Stimulated activated CD8-positive, alpha-beta memory T cell treated with anti-CD3 and anti-CD28 coated beads, Interleukin-4, amount 100 ng/mL, for 24 hours (primary cell): ENCODE measurements at places on chromosomes 2 and 18.

- DNase-seq = no peak
Measured at GRCh38 chr2:218536804-218537494, 31.2 kb downstream of the USP37 start.

GRCh38 chr2:198137733-198138132 lies 333.3 kb downstream of the PLCL1 start:
- DNase-seq = no peak

DNA sequence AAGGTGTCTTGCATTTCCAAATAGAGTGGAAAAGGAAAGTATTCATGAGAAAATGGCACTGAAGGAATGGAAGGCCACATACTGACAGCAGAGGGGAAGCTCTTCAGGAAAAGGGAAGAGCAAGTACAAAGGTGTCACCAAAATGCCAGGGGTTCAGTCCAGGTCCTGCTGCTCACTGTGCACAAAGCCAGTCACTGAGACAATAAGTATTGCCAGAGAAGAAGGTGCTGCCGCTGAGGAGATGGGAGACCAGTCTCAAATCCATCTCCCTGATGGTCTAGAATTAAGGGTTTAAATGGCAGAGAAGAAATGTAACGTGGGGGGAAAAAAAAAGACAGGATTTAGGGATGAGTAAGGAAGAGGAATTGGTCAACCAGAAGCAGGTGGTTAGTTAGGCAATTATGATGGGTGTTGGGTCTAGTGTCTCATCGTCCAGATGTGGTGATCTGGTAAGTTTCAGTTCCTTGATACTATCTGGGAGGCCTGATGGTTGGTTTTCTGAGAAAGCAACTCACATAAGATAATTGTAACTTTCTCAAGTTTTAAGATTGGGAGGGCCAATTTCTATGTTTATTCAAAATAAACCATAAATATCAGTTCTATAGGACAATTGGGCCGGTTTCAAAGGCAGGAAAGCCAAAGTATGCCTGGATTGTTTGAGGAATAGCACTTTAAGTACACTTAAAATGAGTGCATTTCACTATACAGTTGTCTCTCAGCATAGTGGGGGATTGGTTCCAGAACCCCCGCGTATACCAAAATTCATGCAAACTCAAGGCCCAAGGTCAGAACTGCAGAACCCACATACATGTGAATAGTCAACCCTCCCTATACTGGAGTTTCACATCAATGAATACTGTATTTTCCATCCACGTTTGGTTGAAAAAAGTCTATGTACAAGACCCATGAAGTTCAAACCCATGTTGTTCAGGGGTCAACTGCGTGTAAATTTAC lies 109.1 kb upstream of the DNAJC10 start:
- no peak for DNase-seq

- DNase-seq = no peak
Measured at GRCh38 chr2:205758500-205758899, 76.2 kb downstream of the NRP2 start.

DNA sequence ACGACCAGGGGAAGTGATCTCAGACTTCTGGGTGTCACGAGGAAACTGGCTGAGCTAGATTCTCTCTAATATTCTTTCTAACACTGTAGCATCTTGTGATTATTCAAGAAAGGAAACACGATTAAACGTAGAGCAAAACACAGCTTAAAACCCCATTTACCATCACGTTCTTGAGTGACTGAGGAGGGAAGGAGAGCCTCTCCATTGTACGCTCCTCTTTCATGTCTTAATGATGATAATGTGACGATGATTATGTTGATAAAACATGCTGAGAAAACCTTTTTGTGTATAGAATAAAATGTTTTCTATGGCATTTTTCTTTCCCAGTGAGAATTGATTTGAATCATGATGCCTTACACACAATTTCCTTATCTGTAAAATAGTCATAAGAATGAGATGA lies 705.6 kb upstream of the ID2 start:
- DNase-seq = no peak
